Sigmoid colon (tissue), 7 donors: ENCODE measurements at places on chromosomes 12 and 14. TPM values are rescaled to one million over a fixed set of nuclear protein-coding genes. Genes with fewer than 3 reads are reported as not detected.

The ETFBKMT gene
- total RNA-seq, result 2.5 TPM

The OR4E2 gene
- total RNA-seq, result not detected

The PELI2 gene
- 27.8 TPM for total RNA-seq

The MYH6 gene
- not detected for total RNA-seq

DNA sequence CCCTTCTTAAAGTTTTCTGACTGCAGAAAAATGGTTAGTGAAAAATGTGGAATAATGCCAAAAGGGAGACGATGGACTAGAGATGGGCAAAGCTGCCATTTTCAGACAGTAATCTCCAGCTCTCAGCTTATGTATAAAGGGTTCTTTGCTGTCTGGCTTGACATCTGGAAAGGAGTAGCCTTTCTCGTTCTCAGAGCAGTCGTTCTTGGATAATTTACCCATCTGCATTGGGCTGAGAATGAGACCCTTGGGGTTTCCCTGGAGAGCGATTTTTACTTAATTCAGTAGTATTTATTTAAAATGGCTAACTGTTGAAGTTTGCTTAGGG lies 1.2 kb downstream of the NUDT4 start:
- peak overlapping the region; percentile 83 for H3K4me3 ChIP-seq
- H3K27me3 ChIP-seq, result no peaks in the 10 kb centered on the region
- no peaks in the 10 kb centered on the region for H3K36me3 ChIP-seq
- peaks cover 42% of the 10 kb centered on the region for H3K4me1 ChIP-seq
- no peak for DNase-seq

DNA sequence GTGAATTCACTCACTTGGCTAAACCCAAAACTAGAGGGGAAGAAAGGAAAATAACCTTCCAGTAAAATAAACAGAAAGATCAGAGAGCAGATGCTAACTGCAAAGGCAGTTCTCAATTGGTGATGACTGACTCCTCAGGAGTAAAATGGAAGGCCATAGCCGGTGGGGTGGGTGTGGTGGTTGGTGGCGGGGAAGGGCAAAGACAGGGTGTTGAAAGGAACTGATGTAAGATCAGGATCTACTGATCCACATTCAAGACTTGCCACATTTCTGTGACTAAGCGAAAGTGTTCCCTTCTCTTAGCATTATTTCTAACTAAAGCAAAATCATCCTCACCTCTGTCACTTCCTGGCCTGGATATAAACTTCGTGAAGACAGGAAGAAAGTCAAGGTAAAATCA lies 26.3 kb upstream of the TC2N start:
- no peaks in the 10 kb centered on the region for H3K36me3 ChIP-seq
- H3K27ac ChIP-seq, result no peak overlapping the region

GRCh38 chr12:121668750-121669520 lies 519 bp downstream of the MORN3 start:
- H3K4me3 ChIP-seq, result no peak overlapping the region
- peaks cover 15% of the 10 kb centered on the region for H3K4me1 ChIP-seq
- no peaks in the 10 kb centered on the region for H3K36me3 ChIP-seq
- H3K27me3 ChIP-seq, result no peaks in the 10 kb centered on the region
- DNase-seq, result no peak

DNA sequence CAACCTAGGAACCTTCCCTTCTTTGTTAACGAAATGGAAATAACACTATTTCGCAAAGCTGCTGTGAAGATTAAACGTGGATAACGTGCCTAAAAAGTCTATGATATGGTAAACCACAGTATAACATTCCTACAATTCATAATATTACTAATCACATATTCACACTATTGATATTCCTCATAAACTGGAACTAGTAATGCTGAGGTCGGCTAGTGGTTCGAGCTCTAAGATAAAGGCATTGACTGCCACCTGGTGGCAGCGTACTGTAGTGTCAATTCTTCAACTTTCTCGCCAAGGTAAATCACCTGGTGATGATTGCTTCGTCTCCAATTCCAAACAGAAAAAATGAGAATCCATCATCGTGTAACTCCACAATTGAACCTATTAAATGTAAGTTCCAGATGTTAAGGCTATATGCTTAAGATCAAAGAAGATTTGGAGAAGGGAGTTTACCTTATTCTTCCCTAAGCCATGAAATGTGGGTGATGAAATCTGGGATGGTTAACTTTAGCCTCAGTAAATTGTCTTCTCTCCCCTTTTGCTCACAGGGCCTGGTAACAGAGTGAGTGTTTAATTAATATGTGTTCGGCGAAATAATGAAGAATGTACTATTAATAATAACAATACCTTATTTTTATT lies 197.5 kb upstream of the TMEM132C start:
- H3K4me3 ChIP-seq, result no peak overlapping the region
- no peaks in the 10 kb centered on the region for H3K36me3 ChIP-seq
- H3K27ac ChIP-seq, result no peak overlapping the region
- H3K4me1 ChIP-seq, result no peaks in the 10 kb centered on the region
- DNase-seq, result no peak
- no peaks in the 10 kb centered on the region for H3K27me3 ChIP-seq

DNA sequence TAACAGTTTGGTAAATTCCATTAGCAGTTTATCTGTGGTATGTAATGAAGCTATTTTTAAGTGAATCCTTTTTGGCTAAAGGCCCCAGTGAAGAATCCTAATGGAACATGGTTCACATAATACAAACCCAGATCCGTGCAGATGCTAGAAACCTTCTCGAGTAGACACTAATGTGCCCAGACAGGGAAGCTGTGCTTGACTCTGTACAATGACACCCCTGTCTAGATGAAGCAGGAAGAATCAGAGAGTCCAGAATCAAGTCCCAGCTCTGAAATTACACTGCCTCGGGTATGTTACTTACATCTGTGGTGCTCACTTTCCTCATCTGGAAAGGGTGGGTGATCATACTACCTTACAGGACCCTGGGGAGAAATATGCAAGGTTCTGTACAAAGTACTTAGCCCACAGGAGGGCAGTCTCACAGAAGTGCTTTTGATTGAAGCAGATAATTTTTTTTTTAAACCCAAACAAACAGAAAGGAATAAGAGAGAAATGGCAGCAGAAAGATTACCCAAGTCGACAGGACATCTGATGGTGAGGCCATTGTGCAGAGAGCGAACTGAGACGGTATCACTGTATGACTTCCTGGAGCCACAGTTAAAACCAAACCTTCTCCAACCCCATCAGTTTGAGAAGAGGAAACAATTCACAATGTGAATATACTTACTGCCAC lies 8.5 kb downstream of the CRACR2A start:
- no peaks in the 10 kb centered on the region for H3K4me1 ChIP-seq
- no peaks in the 10 kb centered on the region for H3K36me3 ChIP-seq
- H3K27me3 ChIP-seq, result no peaks in the 10 kb centered on the region
- DNase-seq, result no peak
- H3K27ac ChIP-seq, result no peak overlapping the region

- H3K36me3 ChIP-seq, result no peaks in the 10 kb centered on the region
- DNase-seq, result no peak
- no peak overlapping the region for H3K4me3 ChIP-seq
- H3K27me3 ChIP-seq, result no peaks in the 10 kb centered on the region
- H3K4me1 ChIP-seq, result no peaks in the 10 kb centered on the region
Observed at GRCh38 chr12:125436686-125437085, 371.5 kb downstream of the AACS start.

GRCh38 chr12:66739940-66740651 lies 61.2 kb upstream of the GRIP1 start:
- no peak for DNase-seq
- H3K36me3 ChIP-seq, result no peaks in the 10 kb centered on the region
- no peak overlapping the region for H3K4me3 ChIP-seq
- no peak overlapping the region for H3K27ac ChIP-seq
